ENCODE measurements at places on chromosomes 12 and 14.

- DNase-seq: no peak
These were observed 53.4 kb downstream of the OSBPL8 start for GRCh38 chr12:76506149-76506548.

DNA sequence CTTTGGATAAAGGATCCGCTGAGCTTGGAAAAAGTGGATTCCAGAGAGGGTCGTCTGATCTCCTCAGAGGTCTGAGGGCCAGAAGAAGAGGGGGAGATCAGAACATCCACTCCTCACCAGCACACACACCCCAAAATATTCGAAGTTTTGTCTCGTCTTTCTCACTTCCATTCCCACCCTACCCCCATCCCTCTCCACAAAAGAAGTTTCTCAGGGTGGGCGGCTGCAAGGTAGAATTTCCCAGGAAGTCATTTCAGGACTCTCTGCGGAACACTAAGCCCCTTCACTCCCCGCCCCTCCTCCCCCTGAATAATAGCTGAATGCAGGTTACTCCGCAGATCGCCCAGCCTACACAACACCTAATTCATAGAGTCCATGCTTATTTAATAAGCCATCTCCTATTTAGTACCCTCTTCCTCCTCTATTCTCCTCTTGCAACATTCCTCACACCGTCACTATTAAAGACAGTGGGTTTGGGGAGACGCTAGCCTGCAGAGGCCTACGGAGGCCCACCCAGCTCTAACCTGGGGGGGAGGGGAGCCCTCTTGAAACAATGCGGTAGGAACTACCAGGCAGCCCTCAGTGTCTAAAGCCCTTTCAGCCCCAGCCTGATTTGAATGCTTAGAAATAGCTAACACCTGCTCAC, 649 bp upstream of the SALL2 start:
- DNase-seq: no peak

DNA sequence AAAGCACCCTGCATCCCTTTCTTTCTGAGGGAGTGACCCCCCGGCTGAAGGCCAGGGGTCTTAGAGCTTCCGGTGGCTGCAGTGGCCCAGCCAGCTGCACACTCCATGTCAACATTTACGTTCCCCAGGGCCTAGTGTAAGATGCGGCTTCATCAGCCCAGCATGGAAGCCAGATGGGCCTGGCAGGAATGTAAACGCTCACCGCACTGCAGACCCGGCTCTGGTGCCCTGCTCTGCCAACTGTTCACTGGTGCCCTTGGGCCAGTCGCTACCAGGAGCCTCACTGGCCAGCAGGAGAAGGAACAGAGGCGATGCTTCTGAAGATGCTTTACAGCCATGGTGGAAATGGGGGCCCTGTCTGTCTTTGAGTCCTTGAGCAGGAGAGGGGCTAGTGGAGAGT, 8.6 kb upstream of the TMEM119 start:
- DNase-seq: no peak

GRCh38 chr12:79294590-79294989, 396.2 kb downstream of the PAWR start:
- DNase-seq: no peak

DNA sequence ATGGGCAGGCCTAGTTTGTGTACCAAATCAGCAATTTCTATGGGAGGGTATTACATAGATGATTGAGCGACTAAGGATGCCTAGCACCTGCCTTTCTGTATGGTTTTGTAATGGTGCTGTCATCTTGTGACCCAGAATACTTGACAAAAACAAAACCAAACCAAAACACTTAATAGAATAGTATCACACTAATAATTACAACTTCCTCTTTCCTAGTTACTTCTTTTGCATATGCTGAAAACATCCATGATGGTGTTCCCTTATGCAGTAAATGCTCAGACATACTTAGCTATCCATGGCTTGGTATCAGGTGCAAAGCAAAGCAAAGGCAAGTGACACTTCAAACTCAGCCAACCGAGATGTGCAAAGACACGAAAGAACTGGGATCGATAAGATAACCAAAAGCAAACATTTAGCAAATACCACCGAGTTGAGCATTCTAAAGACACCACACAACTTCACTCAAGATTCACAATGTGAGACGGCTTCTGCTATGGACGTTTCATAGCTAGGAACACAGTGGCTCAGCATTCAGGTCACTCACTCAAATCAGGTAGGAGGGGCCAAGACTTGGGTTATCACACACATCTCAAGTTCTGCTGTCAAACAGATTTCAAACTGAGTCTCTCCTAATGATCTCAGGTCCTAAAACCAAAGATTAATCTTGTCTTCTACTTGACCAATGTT, 24.3 kb downstream of the PPP1CC start:
- DNase-seq: no peak

- DNase-seq: no peak
These were observed 123.4 kb downstream of the ADGRD1 start for GRCh38 chr12:131076791-131077747.

DNA sequence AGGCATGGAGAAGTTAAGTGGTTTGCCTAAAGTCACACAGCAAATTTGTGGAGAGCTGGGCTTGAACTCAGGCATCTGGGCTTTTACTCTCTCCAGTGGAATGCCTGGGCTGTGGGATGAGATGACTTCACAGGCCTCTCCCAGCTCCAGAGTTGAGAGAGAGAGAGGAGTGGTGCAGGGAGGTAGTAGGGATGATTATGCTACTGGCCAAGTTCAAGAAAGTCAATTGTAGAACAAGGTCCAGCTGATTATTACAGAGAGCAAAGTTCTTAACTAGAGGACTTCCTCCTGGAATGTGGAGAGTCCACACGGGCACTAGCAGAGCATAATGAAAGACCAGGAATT, 769 bp upstream of the EMP1 start:
- no peak for DNase-seq

GRCh38 chr12:3137268-3137781, 60.1 kb downstream of the TSPAN9 start:
- DNase-seq: no peak

DNA sequence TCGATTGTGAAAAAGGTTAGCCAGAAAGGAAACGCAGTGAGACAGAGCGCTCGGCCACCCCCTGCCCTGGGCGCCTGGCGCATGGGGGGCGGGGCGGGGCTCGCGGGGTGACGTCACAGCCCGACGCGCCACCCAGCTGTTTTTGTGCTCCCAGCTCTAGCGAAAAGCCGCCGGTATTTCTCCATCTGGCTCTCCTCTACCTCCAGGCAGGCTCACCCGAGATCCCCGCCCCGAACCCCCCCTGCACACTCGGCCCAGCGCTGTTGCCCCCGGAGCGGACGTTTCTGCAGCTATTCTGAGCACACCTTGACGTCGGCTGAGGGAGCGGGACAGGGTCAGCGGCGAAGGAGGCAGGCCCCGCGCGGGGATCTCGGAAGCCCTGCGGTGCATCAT, at the start of gene GABARAPL1:
GABARAPL1 (plus strand) TSS at position 139 of the 393 bp plus-strand sequence; CDS start at position 392, 253 bp downstream.
- DNase-seq: peak; percentile 15

GRCh38 chr12:25307818-25308217, 57.1 kb upstream of the KRAS start:
- DNase-seq: no peak

DNA sequence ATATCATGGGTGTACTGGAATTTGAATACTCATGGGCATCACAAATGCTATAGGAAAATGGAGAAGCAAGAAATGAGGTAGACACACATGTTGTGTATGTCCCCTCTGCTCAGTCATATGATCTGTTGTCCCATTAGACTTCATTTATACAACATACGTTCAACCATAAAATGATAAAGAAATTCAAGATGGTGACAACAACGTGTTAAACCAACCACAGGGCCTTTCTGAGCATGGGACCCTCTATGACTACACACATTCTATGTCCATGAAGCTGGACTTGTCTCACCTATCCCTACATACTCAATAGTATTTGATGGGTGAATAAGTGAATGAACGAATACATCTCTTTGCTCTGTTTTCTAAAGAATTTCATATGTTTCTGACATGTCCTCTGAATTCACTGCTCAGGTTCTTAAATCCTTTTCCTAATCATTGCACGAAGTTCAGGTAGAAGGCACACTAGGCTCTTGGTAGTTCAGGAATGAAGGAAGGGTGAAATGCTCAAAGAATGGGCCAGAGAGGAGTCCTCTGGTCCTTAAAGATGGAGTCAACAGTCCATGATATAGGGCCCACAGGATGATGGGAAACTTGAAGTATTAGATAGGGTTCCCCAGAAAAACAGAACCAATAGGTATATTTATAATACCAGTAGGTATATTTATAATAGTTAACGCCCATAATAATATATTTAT, 105.7 kb upstream of the PPM1H start:
- DNase-seq: no peak

- DNase-seq: no peak
These were observed 10.1 kb downstream of the PDE6H start for GRCh38 chr12:14982991-14983390.

- no peak for DNase-seq
These were observed 1.6 kb downstream of the SLC48A1 start for GRCh38 chr12:47774663-47775062.

- DNase-seq: no peak
These were observed 14.4 kb downstream of the CLSTN3 start for GRCh38 chr12:7144414-7145120.

DNA sequence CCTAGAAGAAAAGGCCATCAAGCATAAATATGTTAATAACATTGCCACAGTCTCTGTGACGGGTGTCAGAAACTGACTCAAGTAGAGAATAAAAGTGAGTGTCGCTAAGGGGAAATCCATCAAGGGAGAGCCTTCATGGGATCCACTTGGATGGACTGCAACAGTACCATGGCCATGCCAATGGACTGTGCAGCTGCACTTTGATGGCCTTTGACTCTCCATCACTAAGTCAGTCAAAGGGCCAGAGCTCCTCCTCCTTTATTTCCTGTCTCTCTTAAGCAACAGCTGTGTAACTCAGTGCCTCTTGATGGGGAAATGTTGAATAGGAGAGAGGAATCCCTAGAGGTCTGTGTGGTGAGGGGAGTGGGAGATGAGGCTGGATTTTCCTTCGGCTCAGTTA, 335.2 kb downstream of the BMP4 start:
- no peak for DNase-seq

GRCh38 chr12:84636801-84637290, 275.8 kb downstream of the SLC6A15 start:
- no peak for DNase-seq

GRCh38 chr12:6914947-6915788, 788 bp downstream of the ENO2 start:
- no peak for DNase-seq

DNA sequence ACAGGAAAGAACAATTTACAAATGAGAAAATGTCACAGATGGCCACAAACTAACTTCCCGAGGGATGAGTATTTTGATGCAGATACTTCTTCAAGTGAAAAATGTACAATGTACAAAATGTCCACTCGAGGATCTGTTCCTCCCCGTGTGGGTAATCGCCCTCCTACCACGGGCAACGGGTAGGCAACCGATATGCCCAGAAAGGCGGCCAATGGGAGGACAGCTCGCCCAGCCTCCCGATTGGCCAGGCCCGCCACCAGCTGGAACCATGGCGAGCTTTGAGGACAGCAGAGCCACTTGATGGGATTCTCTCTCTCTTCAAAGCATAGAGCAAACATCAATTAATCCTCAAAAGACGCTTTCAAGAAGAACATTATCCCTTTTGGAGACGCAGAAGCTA, 42.3 kb downstream of the DPF3 start:
- DNase-seq: no peak

DNA sequence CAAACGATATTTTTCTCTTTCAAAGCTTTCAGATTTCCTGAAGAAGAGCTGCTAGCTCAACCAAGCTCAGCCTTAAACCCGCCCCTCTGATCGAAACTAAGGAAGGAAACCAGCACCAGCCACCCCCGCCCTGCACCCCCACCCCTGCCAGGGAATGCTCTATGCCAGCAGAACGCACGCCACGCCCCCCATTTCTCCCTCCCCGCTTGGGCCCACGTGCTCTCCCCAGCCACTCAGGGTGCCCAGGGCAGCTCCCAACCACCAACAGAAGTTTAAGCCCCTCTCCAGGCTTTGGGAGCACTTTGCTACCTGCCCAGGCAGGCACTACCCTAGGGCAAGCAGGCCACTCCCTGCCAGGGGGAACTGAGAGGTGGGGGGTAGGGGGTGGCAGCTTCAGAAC, 18.8 kb upstream of the KRT78 start:
- DNase-seq: no peak

- DNase-seq: no peak
These were observed 886.2 kb upstream of the MGAT4C start for GRCh38 chr12:87142342-87142741.

DNA sequence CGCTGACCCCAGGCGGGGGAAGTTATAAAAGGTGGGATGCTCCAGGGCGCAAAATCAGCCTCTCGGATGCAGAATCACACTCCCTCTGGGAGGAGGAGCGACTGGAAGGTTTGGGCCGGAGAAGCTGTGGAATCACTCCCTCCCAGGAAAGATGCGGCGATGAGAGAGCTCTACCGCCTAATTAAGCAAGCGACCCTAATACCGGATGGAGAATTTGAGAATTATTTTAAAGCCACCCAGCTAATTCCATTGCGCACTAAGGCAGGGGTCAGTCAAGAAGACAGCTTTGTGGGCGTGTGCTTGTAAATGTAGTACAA, 1.9 kb downstream of the COL2A1 start:
- no peak for DNase-seq

GRCh38 chr14:20687362-20688166, 1.0 kb upstream of the ANG start:
- DNase-seq: no peak

DNA sequence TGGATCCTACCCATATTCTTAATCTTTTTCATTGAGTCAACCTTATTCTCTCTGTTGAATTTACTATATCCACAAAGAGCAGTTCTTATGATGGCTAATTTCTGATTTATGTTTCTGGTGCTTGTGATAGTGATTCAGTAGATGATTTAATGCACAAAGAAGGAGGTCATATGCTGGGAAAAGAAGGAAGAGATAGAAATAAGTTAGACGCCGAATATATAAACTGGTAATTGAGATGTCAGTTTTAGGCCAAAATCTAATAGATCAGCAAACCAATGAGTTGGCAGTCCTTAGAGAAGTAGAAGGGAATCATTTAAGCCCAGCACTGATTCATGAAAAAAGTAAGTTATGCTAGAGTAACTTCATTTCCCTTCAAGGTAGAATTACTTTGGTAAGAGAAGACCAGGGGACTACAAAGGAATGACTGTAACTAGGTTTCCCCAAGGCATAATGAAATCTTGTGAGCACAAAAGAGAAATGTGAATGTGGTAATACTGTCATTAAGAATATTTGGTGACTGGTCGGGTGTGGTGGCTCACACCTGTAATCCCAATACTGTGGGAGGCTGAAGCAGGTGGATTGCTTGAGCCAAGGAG, 132.4 kb downstream of the TGFB3 start:
- DNase-seq: no peak

DNA sequence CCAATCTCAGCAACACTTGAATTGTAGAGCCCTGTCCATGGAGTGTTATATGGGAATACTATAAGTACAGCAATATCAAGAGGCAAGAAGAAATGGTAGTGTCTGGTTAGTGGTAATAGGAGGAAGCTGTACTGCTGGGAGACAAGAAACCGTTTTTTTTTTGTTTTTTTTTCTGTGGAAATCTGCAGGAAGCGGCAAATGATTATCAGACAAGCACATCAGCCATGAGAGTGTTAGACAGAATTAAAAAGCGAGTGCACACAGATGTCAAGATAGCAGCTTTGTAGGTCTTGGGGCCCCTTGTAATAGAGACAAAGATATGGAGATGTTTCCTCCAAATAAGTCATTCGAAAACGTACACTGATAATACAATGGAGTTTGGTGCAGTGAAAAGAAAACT, 6.7 kb downstream of the TESPA1 start:
- DNase-seq: no peak

- DNase-seq: no peak
These were observed 98.5 kb upstream of the RASSF8 start for GRCh38 chr12:25859976-25860375.

GRCh38 chr12:29149691-29150281, 708 bp downstream of the FAR2 start:
- DNase-seq: no peak

- DNase-seq: no peak
These were observed 20.1 kb downstream of the PIWIL1 start for GRCh38 chr12:130357729-130358330.
